H9 (cell line): ENCODE measurements at places on chromosomes 7 and 10.

DNA sequence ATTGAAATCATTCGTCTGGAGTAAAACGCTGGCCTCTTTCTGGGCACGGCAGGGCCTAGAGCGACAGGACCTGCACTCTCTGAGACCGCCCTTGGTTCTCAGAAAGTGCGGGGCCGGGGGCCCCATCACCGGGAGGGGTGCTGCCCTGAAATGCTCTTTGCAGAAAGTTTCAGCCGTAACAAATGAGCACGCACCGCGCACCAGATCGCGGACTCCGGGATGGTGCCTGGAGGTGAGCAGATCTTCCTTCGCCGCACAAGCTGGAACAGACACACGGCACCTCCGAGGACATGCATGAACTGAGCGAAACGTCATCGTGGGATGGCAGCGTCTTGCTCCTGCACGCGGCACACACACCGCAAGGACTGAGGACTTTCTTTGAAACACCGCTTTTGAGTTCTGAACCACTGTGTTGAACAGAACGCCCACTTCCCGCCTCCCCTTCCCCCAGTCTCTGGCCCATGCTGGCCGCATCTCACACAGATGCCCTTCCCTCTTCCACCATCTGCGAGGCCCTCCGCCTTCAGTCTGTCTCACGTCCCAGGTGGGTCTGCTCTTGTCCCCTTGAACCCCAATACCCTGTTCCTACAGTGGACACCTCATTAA lies 538.7 kb upstream of the MGMT start:
- no peak overlapping the region for H3K4me3 ChIP-seq
- H3K36me3 ChIP-seq: no peaks in the 10 kb centered on the region

GRCh38 chr10:84991301-84991700 lies 662.9 kb downstream of the CCSER2 start:
- DNase-seq: no peak
- no peaks in the 10 kb centered on the region for H3K27me3 ChIP-seq
- no peak overlapping the region for H3K4me3 ChIP-seq
- H3K36me3 ChIP-seq: peaks cover 1% of the 10 kb centered on the region; the same call in 1 of the 3 replicates

DNA sequence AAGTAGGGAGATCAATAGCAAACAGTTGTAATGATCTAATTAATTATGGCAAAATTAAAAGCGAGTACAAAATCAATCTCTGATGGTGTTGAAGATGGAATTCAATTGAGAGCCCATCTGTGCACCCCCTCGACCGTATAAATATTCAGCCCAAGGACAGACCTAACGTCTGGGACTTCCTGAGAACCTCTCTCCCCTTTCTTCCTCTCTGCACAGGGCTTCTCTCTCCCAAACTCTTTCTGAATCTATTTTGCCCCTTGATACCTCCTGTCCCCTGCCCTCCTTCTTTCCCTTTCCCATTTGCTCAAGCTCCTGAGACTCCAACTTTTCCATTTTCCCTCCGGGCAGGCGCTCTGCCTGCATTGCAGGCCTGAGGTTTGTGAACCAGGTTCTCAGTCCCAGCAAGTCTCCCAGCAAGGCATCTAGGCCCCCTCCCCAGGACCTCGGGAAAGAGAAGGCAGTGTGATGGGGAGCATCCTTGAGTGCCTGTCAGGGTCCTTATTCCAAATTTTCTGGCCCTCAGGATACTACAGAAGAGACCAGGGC lies 8.5 kb upstream of the PAX2 start:
- no peak overlapping the region for H3K27ac ChIP-seq
- H3K36me3 ChIP-seq: no peaks in the 10 kb centered on the region; the same call in 1 of the 2 replicates
- no peak overlapping the region for H3K4me3 ChIP-seq
- no peak for DNase-seq

- H3K27ac ChIP-seq: no peak overlapping the region
- H3K4me1 ChIP-seq: peaks cover 4% of the 10 kb centered on the region
- H3K4me3 ChIP-seq: no peak overlapping the region
- DNase-seq: no peak
- no peaks in the 10 kb centered on the region for H3K36me3 ChIP-seq
Observed at GRCh38 chr7:111080495-111081105, 10.3 kb upstream of the LRRN3 start.

- no peaks in the 10 kb centered on the region for H3K36me3 ChIP-seq
- peaks cover 5% of the 10 kb centered on the region; the same call in 1 of the 2 replicates for H3K4me1 ChIP-seq
- H3K27me3 ChIP-seq: no peaks in the 10 kb centered on the region
- no peak for DNase-seq
- peak overlapping the region; percentile 50 for H3K27ac ChIP-seq
- peak overlapping the region; percentile 66 for H3K4me3 ChIP-seq
Observed at GRCh38 chr7:26658389-26659084, 205.9 kb downstream of the SKAP2 start.

DNA sequence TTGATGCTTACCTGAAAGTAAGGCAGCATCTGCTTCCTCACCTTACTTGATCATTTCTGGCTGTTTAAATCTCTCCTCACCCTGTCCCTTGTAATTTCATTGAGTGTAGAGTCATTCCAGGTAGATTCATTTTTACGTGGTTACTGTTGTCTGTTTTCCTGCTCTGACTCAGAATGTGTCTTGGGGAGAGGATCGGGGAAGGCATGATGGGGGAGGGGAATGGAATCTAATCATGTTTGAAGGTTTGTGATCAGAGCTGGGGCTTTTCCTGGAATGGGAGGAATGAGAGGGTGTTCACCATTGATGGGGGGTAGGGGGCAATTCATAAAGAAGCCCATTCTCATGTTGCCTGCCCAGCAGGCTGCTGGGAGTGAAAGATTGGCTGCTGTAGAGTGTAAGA lies 18.7 kb downstream of the SEC24C start:
- H3K36me3 ChIP-seq: peaks cover 27% of the 10 kb centered on the region
- no peak overlapping the region for H3K27ac ChIP-seq
- no peak overlapping the region for H3K4me3 ChIP-seq
- no peak for DNase-seq
- no peaks in the 10 kb centered on the region for H3K27me3 ChIP-seq
- H3K4me1 ChIP-seq: no peaks in the 10 kb centered on the region

DNA sequence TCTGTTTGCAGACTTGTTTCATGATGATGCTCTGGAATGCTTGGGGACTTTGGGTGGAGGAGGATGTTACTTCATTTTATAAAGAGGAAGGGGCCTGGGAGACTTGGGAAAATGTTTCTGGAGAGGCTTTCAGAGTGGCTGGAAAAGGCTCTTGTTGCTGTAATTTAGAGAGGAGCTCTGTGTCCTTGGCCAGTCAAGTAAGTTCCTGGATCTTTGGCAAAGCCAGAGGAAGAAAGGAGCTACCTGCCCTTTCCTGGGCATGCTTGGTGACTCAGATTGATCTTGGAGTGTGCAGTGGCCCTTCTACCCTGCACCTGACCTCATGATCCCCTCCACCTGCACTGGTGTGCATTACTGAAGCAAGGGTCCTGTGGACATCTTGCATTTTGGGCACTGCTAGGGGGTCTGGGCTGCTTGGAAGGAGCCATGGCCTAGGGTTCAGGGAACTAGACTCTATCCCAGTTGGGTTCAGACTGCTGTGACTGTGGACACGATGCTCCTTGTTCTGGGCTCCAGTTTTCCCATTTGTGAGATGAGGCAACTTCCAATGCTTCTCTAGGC lies 56.1 kb downstream of the ADCYAP1R1 start:
- no peak overlapping the region for H3K4me3 ChIP-seq
- H3K27me3 ChIP-seq: no peaks in the 10 kb centered on the region
- no peaks in the 10 kb centered on the region for H3K4me1 ChIP-seq
- DNase-seq: peak; percentile 3
- no peaks in the 10 kb centered on the region for H3K36me3 ChIP-seq

DNA sequence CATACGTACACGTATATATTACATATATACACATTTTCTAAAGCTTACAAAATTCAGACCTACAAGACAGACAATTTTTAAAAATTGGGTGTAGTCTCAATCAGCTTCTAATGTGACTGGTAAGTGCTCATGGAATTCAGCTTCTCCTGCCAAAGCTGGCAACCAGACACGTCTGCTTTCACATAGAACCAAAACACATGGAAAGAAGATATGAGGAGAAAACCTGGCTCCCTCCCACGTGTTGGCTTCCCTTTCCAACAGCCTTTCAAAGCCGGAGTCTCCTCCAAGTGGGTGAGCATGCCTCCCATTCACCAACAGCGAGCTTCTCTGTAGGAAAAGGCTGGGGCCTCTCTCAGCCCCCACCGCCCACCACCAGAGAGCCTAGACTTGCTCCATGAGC lies 33.4 kb downstream of the CDCA7L start:
- H3K4me3 ChIP-seq: no peak overlapping the region
- no peak overlapping the region for H3K27ac ChIP-seq
- H3K4me1 ChIP-seq: no peaks in the 10 kb centered on the region
- H3K27me3 ChIP-seq: no peaks in the 10 kb centered on the region

DNA sequence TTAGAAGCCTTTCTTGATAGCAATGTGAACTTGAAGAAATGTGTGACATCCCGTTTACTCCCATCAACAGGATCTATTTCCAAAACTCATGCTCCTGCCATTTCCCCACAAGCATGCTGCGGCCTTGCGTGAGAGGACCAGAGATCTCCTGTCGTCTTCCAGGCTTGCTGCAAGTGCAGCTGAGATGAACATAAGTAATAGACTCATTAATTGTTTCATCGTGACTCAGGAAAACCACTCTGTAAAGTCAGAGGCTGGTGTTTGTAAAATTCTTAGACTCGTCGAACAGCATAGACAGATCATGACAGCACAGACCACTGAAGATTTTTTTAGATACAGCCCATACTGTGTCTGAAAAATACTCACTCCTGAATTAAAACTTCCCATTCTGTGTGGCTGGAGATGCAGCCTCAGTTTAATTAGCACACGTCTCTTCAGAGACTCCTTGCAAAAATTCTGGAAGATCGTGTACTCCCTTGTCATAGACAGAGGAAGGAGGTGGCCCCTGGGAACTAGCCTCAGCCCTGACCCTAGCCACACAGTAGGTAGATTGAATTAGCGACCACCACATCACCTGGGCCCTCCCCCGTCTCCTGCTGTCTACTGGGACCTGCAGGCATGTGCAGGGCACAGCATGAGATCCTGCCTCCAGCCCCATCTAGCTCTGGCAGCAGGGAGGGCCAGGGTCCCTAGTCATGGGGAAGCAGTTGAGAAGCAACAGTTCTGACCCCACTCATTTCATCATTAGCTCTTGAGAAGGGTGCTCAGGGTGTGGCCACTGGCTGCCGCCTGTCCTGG lies 226.0 kb downstream of the CELF2 start:
- H3K4me3 ChIP-seq: no peak overlapping the region
- no peak for DNase-seq
- no peaks in the 10 kb centered on the region for H3K4me1 ChIP-seq

DNA sequence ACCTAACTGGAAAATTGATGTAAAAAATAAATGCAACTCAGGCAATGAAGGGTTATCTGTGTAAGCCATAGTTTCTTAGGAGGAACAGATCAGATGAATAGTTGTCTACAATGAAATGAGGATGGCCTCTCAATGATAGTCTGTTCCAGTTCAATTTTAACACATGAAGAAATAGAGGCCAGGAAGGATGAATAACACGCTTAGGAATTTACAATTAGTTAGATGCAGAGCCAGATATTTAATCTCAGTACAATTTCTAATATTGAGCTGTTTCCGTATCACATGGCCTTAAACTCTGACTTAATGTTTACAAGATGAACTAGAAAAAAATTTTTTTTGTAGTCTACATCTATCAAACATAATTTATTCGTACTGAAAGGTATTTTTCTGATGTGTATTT lies 176.6 kb downstream of the GALNT11 start:
- no peaks in the 10 kb centered on the region for H3K4me1 ChIP-seq
- H3K36me3 ChIP-seq: peaks cover 18% of the 10 kb centered on the region
- no peaks in the 10 kb centered on the region for H3K27me3 ChIP-seq
- DNase-seq: no peak
- no peak overlapping the region for H3K27ac ChIP-seq
- no peak overlapping the region for H3K4me3 ChIP-seq

DNA sequence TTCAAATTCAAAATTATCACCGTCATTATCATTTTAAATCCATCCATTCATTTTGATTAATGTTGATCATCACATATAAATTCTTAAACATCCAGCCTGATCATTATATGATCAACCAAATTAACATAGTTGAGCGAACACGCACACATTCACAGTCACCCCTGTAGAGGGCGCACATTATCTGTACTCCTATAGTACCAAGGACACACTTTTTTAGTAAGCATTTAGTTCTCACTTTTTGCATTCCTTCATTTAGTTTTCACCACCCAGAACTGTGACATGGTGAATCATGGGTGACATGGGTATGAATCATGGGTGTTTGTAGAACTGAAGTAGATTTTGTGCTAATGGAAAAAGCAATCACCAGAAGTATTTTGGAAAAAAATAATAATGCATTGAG lies 26.0 kb upstream of the ZNF735 start:
- H3K4me3 ChIP-seq: no peak overlapping the region
- no peaks in the 10 kb centered on the region for H3K4me1 ChIP-seq
- H3K27me3 ChIP-seq: no peaks in the 10 kb centered on the region
- no peak overlapping the region for H3K27ac ChIP-seq
- no peak for DNase-seq

DNA sequence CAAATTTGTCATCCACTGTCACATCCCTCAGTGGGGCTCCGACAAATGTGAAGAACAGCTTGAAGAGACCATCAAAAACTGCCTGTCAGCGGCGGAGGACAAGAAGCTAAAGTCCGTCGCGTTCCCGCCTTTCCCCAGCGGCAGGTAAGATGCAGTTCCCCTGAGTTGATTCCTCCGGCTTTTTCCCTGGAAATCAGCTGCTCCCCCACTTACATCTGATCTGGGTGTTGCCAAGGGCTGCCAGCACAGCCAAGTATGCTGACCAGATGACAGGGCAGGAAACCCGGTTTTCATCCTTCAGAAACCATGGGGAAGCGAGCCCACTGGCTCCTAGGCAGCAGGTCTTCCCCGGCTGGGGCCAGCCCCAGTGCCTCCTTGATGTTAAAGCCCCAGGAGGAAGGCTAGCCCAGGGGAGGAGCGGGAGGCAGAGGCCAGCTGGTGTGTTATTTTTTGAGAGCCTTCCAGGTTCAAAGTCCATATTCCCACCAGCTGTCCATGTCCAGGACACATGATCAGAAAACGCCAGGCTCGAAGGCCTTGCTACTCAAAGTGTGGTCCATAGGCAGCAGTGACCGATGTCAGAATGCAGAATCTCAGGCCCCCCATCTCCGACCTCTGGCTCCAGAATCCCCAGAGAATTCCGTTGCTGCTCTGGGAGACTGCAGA lies 23.4 kb downstream of the AIFM2 start:
- no peak for DNase-seq
- H3K36me3 ChIP-seq: peaks cover 14% of the 10 kb centered on the region
- H3K4me1 ChIP-seq: no peaks in the 10 kb centered on the region

- H3K4me3 ChIP-seq: no peak overlapping the region
- no peak overlapping the region for H3K27ac ChIP-seq
- H3K36me3 ChIP-seq: no peaks in the 10 kb centered on the region
- no peaks in the 10 kb centered on the region for H3K4me1 ChIP-seq
- no peaks in the 10 kb centered on the region for H3K27me3 ChIP-seq
- no peak for DNase-seq
Observed at GRCh38 chr7:82778021-82778420, 334.4 kb upstream of the CACNA2D1 start.

- no peak overlapping the region for H3K4me3 ChIP-seq
- H3K4me1 ChIP-seq: 0 out of 2 replicates have a peak, but pooled peaks cover 3% of the 10 kb centered on the region
- no peaks in the 10 kb centered on the region for H3K27me3 ChIP-seq
- peaks cover 28% of the 10 kb centered on the region for H3K36me3 ChIP-seq
- no peak for DNase-seq
Observed at GRCh38 chr7:74362266-74362665, 73.1 kb downstream of the CLIP2 start.

GRCh38 chr7:82257118-82257695 lies 186.4 kb downstream of the CACNA2D1 start:
- H3K27ac ChIP-seq: no peak overlapping the region
- no peak for DNase-seq
- no peaks in the 10 kb centered on the region for H3K27me3 ChIP-seq
- no peaks in the 10 kb centered on the region for H3K4me1 ChIP-seq
- H3K36me3 ChIP-seq: no peaks in the 10 kb centered on the region
- no peak overlapping the region for H3K4me3 ChIP-seq
